ENCODE measurements at places on chromosomes 1 and 21.

DNA sequence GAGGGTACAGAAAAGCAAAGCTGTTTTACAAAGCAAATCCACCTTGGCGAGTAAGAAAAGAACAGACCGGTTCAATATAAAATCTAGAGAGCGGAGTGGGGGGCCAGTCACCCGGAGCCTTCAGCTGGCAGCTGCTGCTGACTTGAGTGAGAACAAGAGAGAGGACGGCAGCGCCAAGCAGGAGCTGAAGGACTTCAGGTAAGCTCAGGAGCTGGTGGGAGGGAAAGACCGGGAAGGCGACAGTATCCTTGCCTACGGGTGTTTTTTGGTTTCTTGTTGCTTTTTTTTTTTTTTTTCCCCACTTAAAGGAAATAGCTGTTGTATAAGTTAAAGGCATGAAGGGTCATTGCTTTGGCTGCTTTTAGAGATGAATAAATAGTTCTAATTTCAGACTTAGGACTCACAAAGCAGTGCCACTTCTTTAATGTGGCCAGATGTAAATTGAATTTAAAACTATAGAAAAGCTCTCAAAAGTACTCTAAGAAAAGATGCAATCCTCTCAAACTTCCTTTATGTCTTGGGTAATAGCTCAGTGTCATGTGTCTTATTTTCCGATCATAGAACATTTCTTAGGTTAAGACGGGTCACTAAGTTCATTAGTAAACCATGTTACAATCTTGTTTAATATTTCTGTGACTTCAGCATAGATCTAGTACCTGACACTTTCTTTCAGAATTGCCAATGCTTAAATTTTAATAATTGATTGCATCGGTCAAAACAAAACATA, 82.8 kb downstream of the PRDM2 start:
- peaks cover 37% of the 10 kb centered on the region for H3K4me1 ChIP-seq
- DNase-seq, result no peak
- no peak overlapping the region for H3K4me3 ChIP-seq
- H3K27me3 ChIP-seq, result no peaks in the 10 kb centered on the region

DNA sequence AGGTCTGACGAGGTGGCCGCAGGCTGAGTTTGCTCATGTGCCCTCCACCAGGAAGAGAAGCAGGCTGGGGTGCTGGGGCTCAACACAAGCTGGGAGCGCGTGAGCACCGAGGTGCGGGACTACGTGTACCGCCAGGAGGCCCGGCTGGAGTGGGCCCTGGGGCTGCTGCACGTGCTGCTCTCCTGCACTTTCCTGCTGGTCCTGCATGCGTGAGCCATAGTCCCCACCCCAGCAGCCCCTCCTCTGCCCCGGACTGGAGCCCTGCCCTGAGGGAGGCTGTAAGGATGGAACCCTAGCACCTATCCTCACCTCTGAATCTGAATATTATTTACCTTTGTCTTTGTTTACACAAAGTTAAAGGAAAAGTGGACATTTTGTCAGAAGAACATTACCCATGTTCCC, 7.8 kb upstream of the ADAM15 start:
- H3K27me3 ChIP-seq, result peaks cover 3% of the 10 kb centered on the region
- no peak overlapping the region for H3K4me3 ChIP-seq
- H3K36me3 ChIP-seq, result no peaks in the 10 kb centered on the region
- DNase-seq, result no peak
- H3K4me1 ChIP-seq, result peaks cover 11% of the 10 kb centered on the region

DNA sequence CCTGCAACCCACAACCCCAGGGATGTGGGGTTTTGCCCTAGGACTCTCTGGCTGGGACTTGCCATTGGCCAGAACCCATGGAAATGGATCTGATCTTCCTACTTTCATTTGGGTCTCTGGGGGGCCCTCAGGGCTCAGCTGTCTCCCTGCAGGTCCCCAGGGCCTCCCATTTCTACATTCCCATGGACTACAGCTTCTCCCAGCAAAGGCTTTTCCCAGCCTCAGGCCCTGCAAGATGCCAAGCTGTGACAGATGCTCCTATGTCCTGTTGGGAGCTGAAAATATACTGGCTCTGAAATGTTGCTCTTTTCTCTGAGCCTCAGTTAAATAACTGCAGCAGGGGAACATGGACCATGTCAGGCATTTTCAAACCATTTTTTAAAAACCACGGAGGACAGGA, 99.5 kb upstream of the IGSF21 start:
- no peaks in the 10 kb centered on the region for H3K4me1 ChIP-seq
- H3K4me3 ChIP-seq, result no peak overlapping the region
- no peaks in the 10 kb centered on the region for H3K36me3 ChIP-seq
- H3K27me3 ChIP-seq, result peaks cover 41% of the 10 kb centered on the region

DNA sequence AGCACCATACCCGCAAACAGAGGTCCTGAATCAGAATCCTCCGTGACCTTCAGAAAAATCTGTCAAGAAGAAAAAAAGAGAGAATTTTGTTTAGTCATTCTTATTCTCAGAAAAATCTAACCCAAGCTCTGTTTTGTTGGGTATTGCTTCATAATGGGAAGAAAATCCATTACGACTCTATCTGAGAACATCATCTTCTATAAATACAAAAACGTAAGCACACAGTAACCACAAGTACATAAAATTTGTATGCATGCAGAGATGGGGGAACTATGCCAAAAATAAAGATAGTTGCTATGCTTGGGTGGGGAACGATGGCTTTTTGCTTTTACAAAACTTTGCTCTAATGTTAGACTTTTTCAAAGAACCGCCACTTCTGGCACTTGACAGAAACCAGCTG, 84.2 kb downstream of the ABCA4 start:
- no peak for DNase-seq
- no peak overlapping the region for H3K4me3 ChIP-seq
- no peaks in the 10 kb centered on the region for H3K36me3 ChIP-seq
- peaks cover 40% of the 10 kb centered on the region for H3K27me3 ChIP-seq

DNA sequence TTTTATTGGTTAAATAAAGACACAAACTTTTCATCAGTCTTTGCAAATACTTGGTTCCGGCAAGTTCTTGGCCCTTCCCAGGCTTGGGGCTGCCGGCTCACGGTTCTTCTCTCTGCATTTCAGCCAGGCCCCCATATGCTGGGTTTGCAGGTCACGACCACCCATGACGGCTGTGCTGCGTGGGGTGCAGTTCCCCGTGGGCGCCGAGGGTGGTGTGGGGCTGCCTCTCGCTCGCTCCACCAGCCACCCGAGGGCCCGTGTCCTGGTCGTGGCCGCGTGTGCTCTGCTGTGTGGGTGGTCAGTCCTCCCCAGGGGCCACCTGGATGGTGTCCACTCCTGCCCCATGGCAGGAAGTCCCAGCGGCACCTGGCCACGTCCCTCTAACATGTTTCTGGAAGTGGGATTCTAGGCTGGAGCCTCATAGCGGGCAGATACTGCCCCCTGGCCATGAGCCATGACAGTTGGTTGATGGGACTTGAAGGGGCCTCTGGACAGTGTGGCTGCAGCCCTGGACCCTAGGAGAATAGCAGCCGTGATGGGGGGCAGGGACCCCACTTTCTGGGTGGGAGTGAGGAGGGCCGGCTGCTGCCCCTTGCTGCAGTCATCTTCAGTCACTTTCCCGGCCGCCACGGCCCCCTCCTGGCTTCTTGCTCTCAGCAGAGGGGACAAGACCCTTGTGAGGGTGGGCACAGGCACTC, 46.3 kb downstream of the SKI start:
- peaks cover 12% of the 10 kb centered on the region for H3K36me3 ChIP-seq
- no peaks in the 10 kb centered on the region for H3K27me3 ChIP-seq
- no peak for DNase-seq
- no peak overlapping the region for H3K4me3 ChIP-seq
- peaks cover 43% of the 10 kb centered on the region for H3K4me1 ChIP-seq
